Memory B cell (primary cell): ENCODE measurements at places on chromosomes 4 and X.

GRCh38 chr4:98530572-98530971, 127.8 kb downstream of the TSPAN5 start:
- H3K27ac ChIP-seq = no peak overlapping the region
- DNase-seq = no peak
- no peak overlapping the region for H3K4me3 ChIP-seq
- no peaks in the 10 kb centered on the region for H3K27me3 ChIP-seq
- H3K4me1 ChIP-seq = peaks cover 10% of the 10 kb centered on the region
- H3K36me3 ChIP-seq = peaks cover 1% of the 10 kb centered on the region

DNA sequence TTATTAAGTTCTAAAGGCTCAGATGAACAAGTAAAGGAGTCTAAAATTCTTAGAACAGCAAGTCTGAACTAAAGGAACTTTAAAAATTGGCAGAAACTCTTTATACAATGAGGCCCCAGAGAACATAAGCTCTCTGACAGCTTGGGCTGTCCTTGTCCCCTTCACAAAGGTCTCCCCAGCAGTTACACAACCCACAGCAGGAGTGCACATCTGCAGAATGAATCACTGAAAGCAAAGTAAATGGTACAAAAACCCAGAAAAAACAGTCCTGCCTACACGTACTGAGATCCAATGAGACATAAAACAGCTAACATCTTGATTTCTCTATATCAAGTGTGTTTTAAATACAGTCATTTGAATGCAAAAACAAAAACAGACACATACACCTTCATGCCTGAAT, 18.7 kb downstream of the RBBP7 start:
- peaks cover 5% of the 10 kb centered on the region for H3K4me1 ChIP-seq
- no peak overlapping the region for H3K27ac ChIP-seq
- no peak for DNase-seq
- no peak overlapping the region for H3K4me3 ChIP-seq

DNA sequence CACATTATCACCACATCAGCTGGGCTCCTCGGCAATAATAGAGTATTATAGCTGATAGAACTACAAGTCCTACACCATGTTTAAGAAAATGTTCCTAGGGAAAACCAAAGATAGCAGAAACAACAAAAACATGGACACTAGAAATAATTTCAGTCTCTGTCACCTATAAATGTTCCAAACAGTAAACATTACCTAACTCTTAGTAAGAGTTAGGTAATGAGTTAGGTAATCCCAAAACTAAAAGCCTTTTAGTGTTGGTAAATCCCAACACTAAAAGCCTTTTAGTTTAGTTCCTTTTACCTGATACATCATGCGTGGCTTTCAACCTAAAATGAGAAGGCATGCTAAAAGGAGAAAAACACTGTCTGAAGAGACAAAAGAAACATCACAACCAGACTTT, 35.5 kb downstream of the MAGED2 start:
- no peak for DNase-seq
- H3K27ac ChIP-seq = no peak overlapping the region
- peaks cover 1% of the 10 kb centered on the region for H3K36me3 ChIP-seq
- H3K27me3 ChIP-seq = peaks cover 3% of the 10 kb centered on the region

- no peak overlapping the region for H3K4me3 ChIP-seq
- H3K27me3 ChIP-seq = no peaks in the 10 kb centered on the region
- no peak for DNase-seq
- H3K27ac ChIP-seq = no peak overlapping the region
- peaks cover 12% of the 10 kb centered on the region for H3K36me3 ChIP-seq
Measured at GRCh38 chr4:40596522-40596921, 33.1 kb downstream of the RBM47 start.

DNA sequence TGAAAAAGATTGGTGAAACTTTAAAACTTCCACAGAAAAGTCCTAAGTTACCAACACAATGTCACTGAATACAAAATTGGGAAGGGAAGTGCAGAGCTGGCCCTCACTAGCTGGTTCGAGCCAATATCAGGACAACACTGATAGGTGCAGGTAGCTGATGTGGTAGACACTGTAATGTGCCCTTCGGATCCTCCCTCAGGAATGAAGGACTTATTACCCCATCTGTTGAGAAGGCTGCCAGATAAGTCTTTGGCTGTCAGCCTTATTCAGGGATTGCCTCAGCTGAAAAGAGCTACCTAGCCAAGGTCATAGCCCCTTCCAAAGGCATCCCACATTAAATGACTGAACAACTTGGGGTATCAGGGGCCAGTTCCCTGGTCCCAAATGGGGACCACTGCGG, 5.3 kb downstream of the MCF2 start:
- no peaks in the 10 kb centered on the region for H3K4me1 ChIP-seq
- no peak overlapping the region for H3K4me3 ChIP-seq
- no peaks in the 10 kb centered on the region for H3K27me3 ChIP-seq
- no peak for DNase-seq
- peaks cover 4% of the 10 kb centered on the region for H3K36me3 ChIP-seq

DNA sequence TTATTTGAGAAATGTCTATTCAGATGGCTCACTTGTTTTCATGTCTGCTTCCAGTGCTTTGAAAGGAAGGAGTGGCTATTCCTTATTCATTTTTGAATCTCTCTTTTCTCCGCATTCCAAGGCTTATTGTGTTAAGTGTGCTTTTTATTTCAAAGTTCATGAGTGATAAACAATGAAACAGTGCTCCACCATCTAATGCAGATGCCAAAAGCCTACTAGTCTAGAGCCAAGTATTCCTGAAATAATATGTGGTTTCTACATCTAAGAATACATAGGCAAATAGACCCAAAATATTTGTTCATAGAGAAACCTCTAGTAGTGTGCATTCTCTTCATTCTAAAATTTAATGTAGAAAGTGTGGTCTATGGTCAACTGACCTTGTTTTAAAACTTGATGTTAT, 187.3 kb downstream of the GABRB1 start:
- no peak overlapping the region for H3K27ac ChIP-seq
- no peak overlapping the region for H3K4me3 ChIP-seq
- H3K27me3 ChIP-seq = peaks cover 4% of the 10 kb centered on the region
- H3K36me3 ChIP-seq = no peaks in the 10 kb centered on the region
- no peak for DNase-seq
- no peaks in the 10 kb centered on the region for H3K4me1 ChIP-seq

- no peak overlapping the region for H3K4me3 ChIP-seq
- no peaks in the 10 kb centered on the region for H3K27me3 ChIP-seq
Measured at GRCh38 chr4:18930487-18930886, 908.9 kb upstream of the LCORL start.

DNA sequence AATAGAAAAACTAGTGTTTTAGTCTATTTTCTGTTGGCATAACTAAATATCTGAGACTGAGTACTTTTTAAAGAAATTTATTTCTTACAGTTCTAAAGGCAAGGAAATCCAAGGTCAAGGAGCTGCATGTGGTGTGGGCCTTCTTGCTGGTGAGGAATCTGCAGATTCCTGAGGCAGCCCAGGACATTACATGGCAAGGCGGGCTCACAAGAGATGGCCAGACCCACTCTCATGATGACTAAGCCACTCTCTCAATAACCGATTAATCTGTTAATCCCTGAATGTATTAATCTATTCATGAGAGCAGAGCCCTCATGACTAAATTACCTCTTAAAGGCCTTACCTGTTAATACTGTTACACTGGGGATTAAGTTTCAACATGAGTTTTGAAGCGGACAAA, 340.8 kb downstream of the GRXCR1 start:
- DNase-seq = no peak
- no peaks in the 10 kb centered on the region for H3K4me1 ChIP-seq
- H3K4me3 ChIP-seq = no peak overlapping the region
- no peaks in the 10 kb centered on the region for H3K36me3 ChIP-seq

- H3K4me3 ChIP-seq = no peak overlapping the region
- H3K27ac ChIP-seq = no peak overlapping the region
- no peaks in the 10 kb centered on the region for H3K27me3 ChIP-seq
- no peaks in the 10 kb centered on the region for H3K4me1 ChIP-seq
Measured at GRCh38 chr4:106898621-106899230, 137.4 kb downstream of the DKK2 start.

- H3K27me3 ChIP-seq = peaks cover 11% of the 10 kb centered on the region
- no peak overlapping the region for H3K27ac ChIP-seq
- no peak for DNase-seq
- H3K4me3 ChIP-seq = no peak overlapping the region
- H3K36me3 ChIP-seq = no peaks in the 10 kb centered on the region
Measured at GRCh38 chrX:153522259-153522658, 4.8 kb downstream of the ATP2B3 start.

DNA sequence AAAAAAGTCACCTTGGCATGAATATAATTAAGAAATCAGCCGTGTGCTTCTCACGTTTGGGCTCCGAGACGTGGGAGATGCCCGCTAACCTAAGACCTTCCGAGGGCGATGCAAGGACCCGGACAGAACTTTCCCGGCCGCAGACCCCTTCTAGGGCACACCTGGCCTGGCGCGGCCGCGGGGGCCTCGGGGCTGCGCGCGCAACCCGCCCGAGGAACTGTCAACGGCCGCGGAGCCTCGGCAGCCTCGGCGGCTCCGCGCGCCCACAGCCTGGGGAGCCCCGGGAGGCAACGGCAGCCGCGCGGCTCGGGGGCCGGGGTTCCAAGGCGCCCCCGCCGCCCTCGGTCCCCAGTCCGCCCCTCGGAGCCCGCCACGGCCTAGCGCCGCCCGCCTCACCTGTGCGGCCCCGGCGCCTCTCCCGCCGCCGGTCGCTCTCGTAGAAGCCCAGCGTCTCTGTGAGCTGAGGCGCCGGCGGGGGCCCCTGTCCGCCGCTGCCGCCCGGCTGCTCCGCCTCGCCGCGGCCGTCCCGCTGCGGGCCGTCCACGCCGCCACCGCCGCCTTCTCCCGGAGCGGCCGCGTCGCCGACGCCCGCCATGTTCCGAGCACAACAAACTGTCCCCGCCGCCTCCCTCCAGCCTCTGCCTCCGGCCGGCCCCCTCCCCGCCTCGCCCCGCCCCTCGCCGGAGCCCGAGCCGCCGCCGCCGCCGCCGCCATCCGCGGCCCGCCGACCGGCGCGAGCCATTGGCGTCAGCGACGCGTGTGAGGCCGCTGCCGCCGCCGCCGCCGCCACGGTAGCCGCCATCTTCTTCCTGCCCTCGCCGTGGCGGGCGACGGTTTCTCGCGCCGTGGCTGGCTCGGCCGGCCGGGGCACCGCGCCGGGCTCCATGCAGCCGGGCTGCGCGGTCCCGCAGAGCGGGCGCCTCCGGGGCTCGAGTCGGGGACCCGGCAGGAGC, at the start of gene TAPT1:
TAPT1 (minus strand) TSS at position 609 of the 953 bp plus-strand sequence; CDS start at position 595, 14 bp downstream.
- no peaks in the 10 kb centered on the region for H3K27me3 ChIP-seq
- H3K36me3 ChIP-seq = no peaks in the 10 kb centered on the region
- H3K4me1 ChIP-seq = peaks cover 28% of the 10 kb centered on the region
- peak within 1 kb of the TSS; percentile 92 for H3K27ac ChIP-seq
- peak; percentile 59 for DNase-seq

DNA sequence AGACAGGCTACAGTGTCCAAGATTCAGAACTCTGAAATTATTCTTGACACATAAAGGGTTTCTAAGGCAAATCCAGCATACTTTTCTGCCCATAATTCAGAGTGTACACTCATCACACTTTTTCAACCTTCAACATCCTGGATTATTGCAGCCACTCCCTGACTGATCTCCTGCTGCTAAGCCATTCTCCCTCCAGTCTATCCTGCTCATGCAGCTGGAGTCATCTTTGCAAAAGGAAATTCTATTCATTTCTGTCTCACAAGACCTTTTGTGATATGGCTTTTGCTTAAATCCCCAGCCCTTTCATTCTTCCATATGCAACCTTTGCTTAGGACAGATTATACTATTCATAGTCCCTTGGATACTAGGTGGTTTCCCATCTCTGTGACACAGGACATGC, 236.1 kb upstream of the LDB2 start:
- no peak overlapping the region for H3K27ac ChIP-seq
- no peaks in the 10 kb centered on the region for H3K36me3 ChIP-seq
- H3K4me3 ChIP-seq = no peak overlapping the region

GRCh38 chrX:130330706-130331105, 9.0 kb upstream of the SLC25A14 start:
- no peaks in the 10 kb centered on the region for H3K36me3 ChIP-seq
- H3K27me3 ChIP-seq = peaks cover 11% of the 10 kb centered on the region
- H3K4me1 ChIP-seq = peaks cover 3% of the 10 kb centered on the region
- H3K4me3 ChIP-seq = no peak overlapping the region
